Urothelium cell line (cell line): ENCODE measurements at places on chromosomes 5 and 9.
A peak's percentile ranks its signal among the peaks of the same experiment; 100 is the strongest.

DNA sequence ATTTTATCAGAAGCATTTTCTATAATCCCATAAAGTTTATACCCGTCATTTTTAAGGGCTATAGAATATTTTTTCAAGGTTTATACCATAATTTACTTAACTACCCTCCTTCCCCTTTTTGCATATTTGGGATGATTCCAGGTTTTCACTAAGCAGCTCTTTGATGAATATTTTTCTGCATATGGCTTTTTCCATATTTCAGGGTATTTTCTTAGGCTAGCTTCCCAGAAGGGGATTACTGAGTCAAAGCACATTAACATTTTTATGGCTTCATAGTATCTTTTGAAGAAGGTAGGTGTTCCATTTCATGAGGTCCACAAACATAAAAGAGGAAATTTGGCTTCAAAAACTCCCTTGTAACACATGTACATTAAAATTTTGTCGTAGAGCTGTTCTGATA is 14.6 kb upstream of the COL15A1 start:
- no peak for DNase-seq

DNA sequence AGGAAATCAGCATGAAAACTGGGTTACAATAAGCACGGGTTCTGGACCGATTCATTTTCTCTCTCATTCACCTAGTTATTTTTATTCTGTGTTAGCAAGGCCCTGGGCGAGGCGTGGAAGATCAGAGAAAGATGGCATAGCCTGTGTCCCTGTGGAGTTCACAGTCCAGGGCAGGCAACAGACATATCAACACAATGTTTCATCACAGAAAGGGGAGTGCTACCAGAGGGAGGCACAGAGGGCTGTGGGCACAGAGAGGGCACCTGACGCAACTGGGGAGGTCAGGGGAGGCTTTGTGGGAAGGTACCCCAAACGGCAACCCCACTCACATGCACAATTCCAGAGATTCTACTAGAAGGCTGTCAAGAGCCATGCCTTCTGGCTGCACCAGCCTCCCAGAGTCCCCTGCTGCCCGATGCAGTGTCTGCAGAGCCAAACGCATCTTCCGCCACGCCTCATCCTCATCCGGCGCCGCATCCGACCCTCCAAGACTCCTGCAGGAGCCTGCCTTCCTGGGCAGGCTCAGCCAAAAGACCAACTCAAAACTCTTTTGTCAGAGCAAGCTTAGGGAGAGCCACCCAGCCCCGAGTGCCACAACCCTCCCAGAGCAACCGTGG is 1.4 kb downstream of the FAM193B start:
- DNase-seq: peak; percentile 32

DNA sequence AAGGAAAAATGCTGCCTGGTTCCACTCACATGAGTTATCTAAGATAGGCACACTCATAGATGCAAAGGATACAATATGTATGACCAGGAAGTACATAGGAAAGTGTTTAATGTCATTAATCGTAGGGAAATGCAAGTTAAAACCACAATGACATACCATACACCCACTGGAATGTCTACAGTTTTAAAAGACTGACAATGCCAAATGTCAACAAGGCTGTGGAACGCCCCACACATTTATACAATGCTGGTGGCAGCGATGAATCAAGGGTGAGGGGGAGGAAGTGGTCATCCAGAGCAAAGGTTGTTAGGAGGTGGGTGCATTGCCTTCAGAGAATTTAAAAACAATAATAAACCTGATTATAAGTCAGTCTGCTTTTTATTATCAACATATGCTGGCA is 437.8 kb downstream of the ARHGEF28 start:
- DNase-seq: peak; percentile 63

GRCh38 chr9:121210536-121210935 is 8.9 kb upstream of the RAB14 start:
- no peak for DNase-seq

DNA sequence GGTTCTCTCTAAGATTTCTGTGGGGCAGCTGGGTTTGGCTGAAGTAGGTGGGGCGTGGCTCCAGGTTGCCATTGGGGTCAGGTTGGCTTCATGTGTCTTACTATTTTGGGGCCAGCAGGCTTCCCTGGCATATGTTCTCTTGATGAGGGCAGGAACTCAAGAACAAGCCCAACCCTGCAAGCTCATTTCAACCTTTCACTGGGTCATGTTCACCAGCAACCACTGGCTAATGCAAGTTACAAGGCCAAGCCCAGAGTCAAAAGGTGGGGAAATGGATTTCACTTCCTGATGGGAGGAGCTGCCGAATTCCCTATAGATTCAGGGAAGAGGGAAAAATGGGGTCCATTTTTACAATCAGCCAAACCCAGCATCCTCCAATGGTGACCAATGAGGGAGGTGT is 34.0 kb upstream of the HAND1 start:
- DNase-seq: no peak

DNA sequence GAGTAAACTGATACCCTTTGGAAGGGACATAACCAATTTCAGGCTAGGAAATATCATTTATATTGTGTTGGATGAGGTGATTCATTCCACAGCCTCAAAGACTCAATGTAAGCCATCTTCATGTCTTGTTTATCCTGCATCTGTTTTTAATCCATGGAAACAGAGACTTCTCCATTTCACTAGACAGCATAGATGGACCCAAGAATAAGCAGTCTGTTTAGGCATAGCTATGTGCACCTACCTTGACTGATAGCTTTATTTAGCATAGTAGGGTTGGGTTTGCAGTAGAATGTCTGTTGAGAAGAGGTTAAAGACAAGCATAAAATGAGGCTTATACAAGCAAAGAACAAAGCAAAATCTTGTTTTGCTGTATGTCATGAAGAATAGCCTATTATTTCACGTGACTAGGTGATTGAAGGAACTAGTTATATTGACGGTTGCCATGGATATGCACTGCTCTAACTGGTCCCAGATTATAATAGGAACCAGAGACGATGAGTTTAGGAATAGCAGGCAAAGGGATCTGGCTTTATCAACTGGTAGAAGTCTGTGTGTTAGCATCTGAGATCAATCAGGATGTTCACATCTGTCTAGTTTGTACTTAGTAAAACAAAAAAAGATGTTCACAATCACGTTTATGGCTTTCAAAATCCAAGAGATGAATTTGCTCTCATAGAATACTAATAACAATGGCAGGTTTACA is 154.8 kb upstream of the KLF9 start:
- no peak for DNase-seq

GRCh38 chr9:19698960-19699359 is 89.9 kb downstream of the SLC24A2 start:
- DNase-seq: no peak

GRCh38 chr5:168603746-168604145 is 24.6 kb upstream of the PANK3 start:
- DNase-seq: peak; percentile 20

- DNase-seq: no peak
These were observed 466.7 kb downstream of the ACTL7B start for GRCh38 chr9:108389056-108389455.

- DNase-seq: no peak
These were observed 644 bp downstream of the IER5L start for GRCh38 chr9:129177443-129177790.

DNA sequence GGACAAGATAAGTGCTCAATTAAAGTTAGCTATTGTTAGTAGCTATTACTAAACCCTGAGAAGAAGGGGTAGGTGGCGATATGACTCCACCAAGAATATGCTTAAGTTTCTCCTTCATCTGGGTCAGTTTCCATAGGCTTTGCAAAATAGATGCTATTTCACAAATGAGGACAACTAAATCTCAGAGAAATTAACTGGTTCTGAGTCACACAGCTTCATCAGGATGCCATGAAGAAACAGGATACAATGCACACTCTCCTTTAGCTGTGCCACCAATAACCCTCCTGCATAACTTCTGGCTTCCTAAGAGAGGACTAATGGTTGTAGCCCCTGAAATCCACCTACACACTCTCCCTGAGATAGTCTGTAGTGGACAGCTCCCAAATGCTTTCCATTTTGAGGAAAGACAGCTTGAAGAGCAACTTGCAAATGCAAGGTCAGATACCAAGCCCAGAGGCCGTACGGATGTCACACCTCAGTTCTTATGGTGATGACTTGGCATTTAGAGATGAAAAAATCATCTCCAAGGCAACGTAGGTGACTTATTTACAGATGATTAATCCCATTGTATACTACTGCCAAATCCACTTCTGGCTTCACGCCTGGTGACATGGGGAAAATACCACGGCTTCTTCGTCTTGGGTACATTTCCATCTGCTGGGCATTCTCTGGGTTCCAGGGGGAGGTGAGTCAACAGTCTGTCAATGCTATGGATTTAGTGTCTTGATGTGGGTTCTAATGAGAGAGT is 251.4 kb upstream of the IL12B start:
- DNase-seq: peak; percentile 82

GRCh38 chr5:148825716-148826052 is 727 bp upstream of the ADRB2 start:
- peak; percentile 37 for DNase-seq

GRCh38 chr5:130546211-130546610 is 618.8 kb downstream of the HINT1 start:
- no peak for DNase-seq
